Right lobe of liver (tissue), 6 donors: ENCODE measurements at places on chromosomes 3 and 15. TPM values are rescaled to one million over a fixed set of nuclear protein-coding genes. Genes with fewer than 3 reads are reported as not detected.
A peak's percentile ranks its signal among the peaks of the same experiment; 100 is the strongest.

DNA sequence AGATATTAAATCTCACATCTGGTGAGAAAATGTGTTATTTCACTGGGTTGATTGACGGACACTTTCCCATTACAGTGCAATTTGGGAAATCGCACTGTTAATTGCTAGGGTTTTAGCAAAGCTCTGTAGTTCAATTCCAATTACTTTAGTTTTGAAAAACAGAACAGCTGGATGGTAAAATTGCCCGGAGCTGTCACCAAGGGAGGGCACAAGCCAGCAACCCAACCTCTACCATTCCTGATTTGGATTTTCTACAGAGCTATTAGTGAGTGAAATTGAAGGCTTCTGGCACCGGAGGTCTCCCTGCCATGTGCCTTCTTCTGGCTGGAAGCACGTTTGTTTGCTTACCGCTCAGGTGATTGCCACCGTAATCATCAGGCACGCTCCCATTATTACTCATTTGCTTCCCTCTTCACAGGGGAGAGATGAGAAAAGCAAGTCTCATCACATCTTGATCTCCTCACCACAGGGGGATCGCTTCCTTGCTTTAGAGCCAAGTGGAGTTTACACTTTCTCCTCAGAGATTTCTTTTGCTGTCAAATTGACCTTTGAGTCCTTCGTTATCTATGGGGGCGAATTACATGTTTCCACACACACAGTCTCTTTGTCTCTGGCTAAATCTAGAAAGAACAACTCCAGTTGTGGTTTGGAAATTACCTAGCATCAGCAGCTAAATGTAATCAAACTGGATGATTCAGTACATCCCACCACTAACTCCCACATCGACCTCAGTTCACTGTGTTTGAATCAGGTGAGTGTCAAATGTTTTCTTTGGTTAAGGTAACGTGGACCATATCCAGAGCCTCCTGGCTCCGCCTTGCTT lies 421.7 kb upstream of the GOLIM4 start:
- DNase-seq, result peak; percentile 33

DNA sequence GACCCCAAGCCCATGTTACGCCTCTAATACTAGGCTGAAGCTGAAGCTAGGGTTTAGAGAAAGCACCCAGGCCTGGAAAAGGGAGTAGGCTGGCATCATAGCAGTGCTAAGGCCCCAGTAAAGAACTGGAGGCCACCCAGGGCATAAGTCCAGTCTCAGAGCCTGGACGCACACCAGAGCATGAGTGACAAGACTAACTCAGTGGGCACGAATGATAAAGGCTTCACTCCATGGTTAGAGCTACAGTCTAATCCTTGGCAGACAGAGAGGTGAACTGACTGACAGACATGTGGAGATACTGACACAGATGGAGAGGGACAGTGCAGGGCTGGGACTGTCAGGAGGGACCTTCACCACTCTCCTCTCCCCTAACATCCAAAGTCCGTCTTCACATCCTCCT lies 139.8 kb downstream of the KCNMB2 start:
- no peak for DNase-seq

DNA sequence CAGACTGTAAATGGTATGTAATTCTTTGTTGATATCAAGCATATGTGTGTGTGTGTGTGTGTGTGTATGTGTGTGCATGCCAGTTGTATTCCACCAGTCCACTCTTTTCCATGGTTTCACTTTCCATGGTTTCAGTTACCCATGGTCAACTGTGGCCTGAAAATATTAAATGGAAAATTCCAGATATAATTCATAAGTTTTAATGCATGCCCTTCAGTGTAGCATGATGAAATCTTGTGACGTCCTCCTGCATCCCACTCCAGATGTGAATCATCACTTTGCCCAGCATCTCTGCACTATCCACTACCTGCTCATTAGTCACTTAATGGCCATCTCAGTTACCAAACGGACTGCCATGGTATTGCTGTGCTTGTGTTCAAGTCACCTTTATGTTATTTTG lies 215.9 kb downstream of the GBE1 start:
- no peak for DNase-seq

The GOLGA8F gene
- total RNA-seq, result not detected

DNA sequence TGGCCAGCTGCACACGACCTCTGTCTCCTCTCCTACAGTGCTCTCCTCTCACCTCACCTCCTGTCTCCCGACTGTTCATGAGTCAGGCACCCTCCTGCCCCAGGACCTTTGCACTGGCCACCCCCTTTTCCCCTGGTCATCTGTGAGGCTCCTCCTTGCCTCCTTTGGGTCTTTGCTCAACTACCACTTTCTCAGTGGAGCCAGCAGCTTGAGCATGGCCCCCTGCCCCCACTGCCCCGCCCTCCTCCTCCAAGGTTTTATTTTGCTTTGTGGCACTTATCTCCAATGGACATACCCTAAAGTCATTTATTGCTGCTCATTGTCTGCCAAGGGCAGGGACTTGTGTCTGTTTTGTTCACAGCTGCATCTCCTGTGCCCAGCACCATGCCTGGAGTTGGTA lies 64.3 kb downstream of the MGLL start:
- no peak for DNase-seq

GRCh38 chr3:151398895-151399294 lies 14.3 kb upstream of the P2RY12 start:
- DNase-seq, result no peak

The ROPN1 gene
- not detected for total RNA-seq

DNA sequence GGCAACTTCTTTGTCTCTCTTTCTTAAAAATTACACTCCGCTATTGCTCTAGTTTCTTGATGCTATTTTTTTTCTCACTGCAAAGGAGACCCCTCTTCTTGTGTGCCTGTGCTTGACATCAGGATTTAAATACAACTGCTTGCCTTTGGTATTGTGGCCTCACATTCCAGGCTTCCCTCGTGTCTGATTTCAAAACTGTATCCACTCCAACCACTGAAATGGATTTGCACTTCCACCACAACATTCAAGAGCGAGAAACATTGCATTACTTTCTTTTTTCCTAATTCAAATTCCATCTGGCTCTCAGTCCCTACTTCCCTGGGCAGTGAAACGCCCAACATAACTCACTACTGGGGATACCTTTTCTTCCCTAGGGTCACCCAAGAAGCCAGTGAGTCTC lies 50.4 kb upstream of the PXYLP1 start:
- no peak for DNase-seq

DNA sequence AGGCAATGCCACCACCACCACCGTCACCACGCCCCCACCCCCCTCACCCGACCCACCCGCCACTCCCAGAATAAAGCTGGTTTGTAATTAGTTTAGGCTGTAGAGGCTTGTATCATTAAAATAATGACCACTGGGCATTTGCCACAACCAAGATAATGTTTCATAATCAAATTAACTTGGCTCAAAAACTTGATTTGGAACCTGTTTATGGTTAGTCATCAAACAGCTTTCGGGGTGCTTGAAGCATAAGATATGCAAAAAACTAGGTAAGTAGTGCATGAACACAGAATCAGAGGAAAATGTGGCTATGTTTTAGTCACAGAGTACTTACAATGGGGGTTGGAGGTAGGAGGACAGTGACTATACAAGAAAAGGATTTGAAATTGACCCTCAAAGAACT lies 115.1 kb downstream of the FHIT start:
- DNase-seq, result no peak

The FGD5 gene
- 4.9 TPM for total RNA-seq

The ARRDC4 gene
- 8.5 TPM for total RNA-seq

DNA sequence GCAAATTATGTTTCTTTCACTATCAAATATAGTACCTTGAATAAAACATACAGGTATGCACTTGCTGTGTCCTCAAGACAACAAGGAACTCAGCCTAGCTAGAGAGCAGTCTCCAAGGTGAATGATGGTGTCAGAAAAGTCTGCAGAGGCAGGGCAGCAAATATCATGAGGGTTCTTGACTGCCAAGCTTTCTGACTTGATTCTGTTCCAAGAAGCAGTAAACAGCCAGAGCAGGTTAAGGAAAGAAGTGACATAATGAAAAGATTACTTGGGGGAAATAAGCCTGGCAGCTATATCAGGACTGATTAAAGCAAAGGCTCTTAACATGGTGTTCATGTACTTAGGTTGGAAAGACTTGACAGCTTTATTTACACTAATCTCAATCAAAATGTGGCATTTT lies 192.2 kb upstream of the GADL1 start:
- DNase-seq, result no peak

The SPATA12 gene
- total RNA-seq, result not detected

DNA sequence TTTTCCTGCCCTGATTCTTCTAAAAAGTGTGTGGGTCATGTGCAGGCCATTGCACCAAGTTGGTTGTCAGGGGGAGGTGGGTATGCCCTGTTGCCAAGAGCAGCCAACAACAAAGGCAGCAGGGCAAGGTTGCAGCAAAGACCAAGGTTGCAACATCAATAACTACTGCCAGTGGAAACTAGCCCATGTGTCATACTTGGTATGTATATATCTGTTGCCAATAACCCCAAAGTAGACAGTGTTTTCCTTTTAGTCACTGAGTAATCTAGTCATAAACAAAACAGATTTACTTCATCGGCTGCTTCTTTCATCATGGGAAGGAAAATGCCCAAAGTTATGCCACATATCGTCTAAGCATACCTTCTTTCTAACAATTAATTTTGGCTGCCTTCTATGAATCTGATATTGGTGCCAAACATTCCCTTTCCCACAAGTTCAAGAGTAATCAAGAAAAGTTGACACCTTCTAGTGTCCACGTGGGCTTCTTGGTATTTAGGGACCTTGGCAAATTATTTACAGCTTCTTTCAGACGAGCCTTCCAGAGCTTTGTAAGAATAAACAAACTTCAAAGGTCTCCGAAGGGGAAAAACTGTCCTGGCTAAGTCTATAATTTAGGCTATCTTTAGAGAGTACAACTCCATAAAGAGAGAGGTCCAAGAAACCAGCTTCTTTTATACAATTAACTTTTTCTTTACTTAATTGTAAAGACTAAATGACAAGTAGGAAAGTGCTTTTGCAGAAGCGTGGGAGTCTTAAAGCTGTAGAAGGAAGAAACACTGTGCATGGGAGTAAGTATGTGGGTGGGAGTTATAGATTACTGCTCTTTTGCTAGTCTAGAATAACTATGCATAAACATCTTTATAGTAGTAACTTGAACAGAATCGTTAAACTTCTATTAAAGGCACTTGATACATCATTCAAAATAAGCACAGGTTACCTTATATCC lies 10.0 kb upstream of the MBNL1 start:
- peak; percentile 82 for DNase-seq

The ERICH6 gene
- not detected for total RNA-seq

The CSTA gene
- 4.5 TPM for total RNA-seq

- no peak for DNase-seq
These were observed 37.4 kb downstream of the TRAK1 start for GRCh38 chr3:42128526-42128925.

The EOGT gene
- total RNA-seq, result 4.5 TPM

The ENTPD3 gene
- not detected for total RNA-seq

- no peak for DNase-seq
These were observed 290.8 kb upstream of the ZPLD1 start for GRCh38 chr3:102144063-102144462.

DNA sequence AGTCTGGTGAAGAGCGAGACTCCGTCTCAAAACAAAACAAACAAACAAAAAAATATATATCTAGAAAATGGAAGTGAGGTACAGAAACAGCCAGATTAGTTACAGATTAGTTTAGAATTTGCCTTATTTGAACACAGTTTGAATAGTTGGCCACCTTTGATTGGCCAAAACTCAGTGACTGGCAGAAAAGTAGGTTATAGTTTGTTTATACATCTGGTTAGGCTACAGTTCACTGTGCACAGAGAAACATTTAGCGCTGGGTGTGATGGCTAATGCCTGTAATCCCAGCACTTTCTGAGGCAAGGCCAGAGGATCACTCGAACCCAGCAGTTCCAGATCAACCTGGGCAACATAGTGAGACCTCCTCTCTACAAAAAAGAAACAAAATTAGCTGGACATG lies 51.7 kb downstream of the LDHAL6B start:
- DNase-seq, result no peak

DNA sequence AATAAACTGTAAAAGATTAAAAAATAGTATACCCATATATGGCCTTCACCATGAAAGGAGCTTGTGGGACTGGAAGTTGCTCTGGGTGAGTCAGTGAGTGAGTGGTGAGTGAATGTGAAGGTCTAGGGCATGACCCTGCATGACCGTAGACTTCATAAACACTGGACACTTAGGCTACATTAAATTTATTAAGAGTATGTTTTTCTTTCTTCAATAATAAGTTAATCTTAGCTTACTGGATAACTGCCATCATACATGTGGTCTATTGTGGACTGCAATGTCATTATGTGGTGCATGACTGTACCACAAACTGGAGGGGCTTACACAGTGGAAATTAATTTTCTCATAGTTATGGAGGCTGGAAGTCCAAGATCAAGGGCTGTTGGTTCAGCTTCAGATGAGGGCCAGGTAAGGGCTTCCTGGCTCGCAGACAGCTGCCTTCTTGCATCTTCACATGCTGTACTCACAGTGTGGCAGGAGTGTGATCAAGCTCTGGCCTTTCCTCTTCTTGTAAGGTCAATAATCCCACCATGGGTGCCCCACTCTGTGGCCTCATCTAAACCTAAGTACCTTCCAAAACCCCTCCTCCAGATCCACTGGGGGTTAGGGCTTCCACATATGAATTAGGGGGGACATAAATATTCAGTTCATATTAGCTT lies 40.8 kb upstream of the PRR23E start:
- no peak for DNase-seq

The MYRIP gene
- 19.2 TPM for total RNA-seq

- no peak for DNase-seq
These were observed 54.1 kb downstream of the RORA start for GRCh38 chr15:61175024-61175423.

The RHOV gene
- not detected for total RNA-seq

GRCh38 chr15:55407498-55408011 lies 604 bp downstream of the CCPG1 start:
- DNase-seq, result no peak

- no peak for DNase-seq
These were observed 63.9 kb downstream of the NME9 start for GRCh38 chr3:138265745-138266144.

- no peak for DNase-seq
These were observed 28.1 kb upstream of the GHSR start for GRCh38 chr3:172476347-172476746.

The SKOR1 gene
- not detected for total RNA-seq

- no peak for DNase-seq
These were observed 530.4 kb downstream of the NAALADL2 start for GRCh38 chr3:175389560-175389959.

The STRIT1 gene
- total RNA-seq, result not detected

GRCh38 chr3:63791974-63792373 lies 27.1 kb upstream of the C3orf49 start:
- no peak for DNase-seq

GRCh38 chr3:150968341-150969035 lies 4.0 kb downstream of the CLRN1 start:
- no peak for DNase-seq

DNA sequence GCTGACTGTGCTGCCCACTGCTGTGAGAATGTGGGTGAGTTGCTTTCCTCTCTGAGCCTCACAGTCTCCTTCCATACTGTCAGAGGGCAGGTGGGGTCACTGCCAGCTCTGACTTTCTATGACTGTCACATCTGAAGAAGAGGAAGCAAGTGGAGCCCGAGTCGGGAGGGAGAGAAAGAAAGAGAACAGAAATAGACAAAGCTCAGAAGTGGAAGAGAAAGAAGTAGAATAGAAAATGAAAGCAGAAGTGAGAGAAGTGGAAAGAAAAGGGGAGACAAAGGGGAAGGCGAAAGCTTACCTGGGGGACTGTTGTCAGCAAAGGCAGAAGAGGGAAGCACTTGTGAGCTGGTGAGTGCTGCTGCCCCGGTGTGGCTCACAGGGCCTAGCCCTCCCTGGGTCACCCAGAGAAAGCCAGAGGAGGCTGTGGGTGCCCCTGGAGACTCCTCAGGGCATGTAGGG lies 57.9 kb downstream of the EPHB1 start:
- DNase-seq, result no peak

The CDV3 gene
- total RNA-seq, result 104 TPM
